ENCODE measurements at places on chromosomes 11 and 22. TPM values are rescaled to one million over a fixed set of nuclear protein-coding genes. Genes with fewer than 3 reads are reported as not detected.

The MMP1 gene
- not detected for total RNA-seq

The TUB gene
- 0.37 TPM for total RNA-seq

The FREY1 gene
- total RNA-seq = 3.2 TPM

The MAPK8IP1 gene
- 7.6 TPM for total RNA-seq

The CCDC116 gene
- 0.13 TPM for total RNA-seq

The TRIM29 gene
- not detected for total RNA-seq

The SWAP70 gene
- 6.1 TPM for total RNA-seq

Measured in T-helper 17 cell (primary cell).